ENCODE measurements at places on chromosomes 7 and 10. TPM values are rescaled to one million over a fixed set of nuclear protein-coding genes. Genes with fewer than 3 reads are reported as not detected.

DNA sequence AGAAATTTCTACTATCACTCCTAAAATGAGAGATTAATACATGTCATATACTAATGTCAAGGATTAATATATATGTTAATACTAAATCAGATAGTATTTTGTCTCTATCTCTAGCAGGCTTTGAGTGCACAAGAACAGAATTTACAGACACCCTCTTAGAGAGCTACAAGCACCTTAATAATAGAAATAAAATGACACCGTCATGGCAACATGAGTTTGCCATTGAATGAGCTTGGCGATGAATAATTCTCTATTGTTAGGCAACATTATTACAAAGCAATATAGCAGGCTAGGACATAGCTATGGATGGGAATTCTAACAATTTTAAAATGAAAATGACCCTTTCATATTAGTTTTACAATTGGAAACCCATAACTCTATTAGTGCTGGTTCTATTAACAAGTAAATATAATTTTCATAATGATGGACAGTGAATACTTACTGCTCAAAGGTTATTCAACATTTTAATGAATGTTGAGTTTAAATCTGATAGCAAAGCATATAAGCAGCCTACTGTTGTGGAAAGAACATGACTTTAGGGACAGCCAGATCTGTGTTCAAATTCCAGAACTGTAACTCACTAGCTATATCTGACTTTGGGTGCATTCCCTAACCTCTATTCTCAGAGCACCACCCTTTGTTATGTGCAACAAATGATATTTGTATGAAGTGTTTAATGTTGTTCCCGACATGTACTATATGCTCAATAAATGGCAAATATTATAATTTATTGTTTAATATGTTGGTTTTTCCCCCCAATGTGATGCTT lies 184.5 kb upstream of the DKK1 start:
- no peaks in the 10 kb centered on the region for H3K4me1 ChIP-seq
- H3K36me3 ChIP-seq: no peaks in the 10 kb centered on the region
- ATAC-seq: no peak
- no peak overlapping the region for H3K27ac ChIP-seq

Gene SPDYE1
- total RNA-seq: not detected

Gene GRM3
- not detected for total RNA-seq

GRCh38 chr7:142569851-142570250 lies 179.4 kb upstream of the PRSS1 start:
- H3K4me1 ChIP-seq: no peaks in the 10 kb centered on the region
- H3K27me3 ChIP-seq: peaks cover 12% of the 10 kb centered on the region
- no peak overlapping the region for H3K4me3 ChIP-seq
- ATAC-seq: no peak
- no peaks in the 10 kb centered on the region for H3K36me3 ChIP-seq

Gene ARMS2
- total RNA-seq: not detected

Gene PVRIG
- 0.27 TPM for total RNA-seq

DNA sequence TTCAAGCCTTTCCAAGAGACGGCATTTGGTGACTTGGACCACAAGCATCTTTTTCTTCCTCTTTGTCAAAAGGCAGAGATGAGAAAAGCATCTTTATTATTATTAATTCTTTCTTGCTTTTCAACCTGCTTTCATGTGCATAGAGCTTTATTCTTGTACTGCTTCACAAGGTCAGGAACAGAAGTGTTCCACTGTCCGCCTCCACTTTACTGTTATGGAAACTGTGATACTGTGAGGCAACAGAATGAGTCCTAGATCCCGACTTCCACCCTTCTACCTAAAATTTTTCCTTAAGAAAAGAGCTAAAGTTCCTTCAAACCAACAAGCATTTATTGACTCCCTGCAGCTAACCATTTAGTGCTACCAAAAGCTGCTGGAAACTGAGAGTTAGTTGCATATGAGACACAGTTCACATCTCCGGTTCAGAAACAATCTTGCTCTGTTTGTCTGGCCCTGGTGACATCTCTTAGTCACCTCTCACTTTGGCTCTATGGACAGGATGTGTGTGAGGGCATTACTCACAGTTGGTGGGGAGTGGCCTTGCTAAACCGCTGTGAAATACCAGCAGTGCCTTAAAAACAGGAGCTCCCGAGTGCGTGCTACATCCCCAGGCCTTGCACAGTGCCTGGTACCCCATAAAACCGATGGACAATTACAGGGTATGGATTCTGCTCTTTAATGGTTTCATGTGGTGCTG lies 77.1 kb upstream of the TRIL start:
- no peaks in the 10 kb centered on the region for H3K36me3 ChIP-seq
- peak; percentile 51 for ATAC-seq
- H3K27me3 ChIP-seq: no peaks in the 10 kb centered on the region

Gene CTAGE8
- not detected for total RNA-seq

GRCh38 chr7:139771001-139771956 lies 6.5 kb downstream of the HIPK2 start:
- no peaks in the 10 kb centered on the region for H3K27me3 ChIP-seq
- ATAC-seq: no peak
- H3K4me3 ChIP-seq: no peak overlapping the region
- no peak overlapping the region for H3K27ac ChIP-seq
- H3K36me3 ChIP-seq: no peaks in the 10 kb centered on the region

Gene TEX36
- not detected for total RNA-seq

Gene CHCHD2
- total RNA-seq: 414 TPM

GRCh38 chr10:73855413-73855812 lies 18.9 kb downstream of the CAMK2G start:
- H3K36me3 ChIP-seq: peaks cover 53% of the 10 kb centered on the region
- H3K4me3 ChIP-seq: no peak overlapping the region
- peak overlapping the region; percentile 92 for H3K27ac ChIP-seq
- peaks cover 6% of the 10 kb centered on the region for H3K4me1 ChIP-seq
- ATAC-seq: no peak

Gene SDK1
- total RNA-seq: 13.6 TPM

- no peak for ATAC-seq
- H3K4me1 ChIP-seq: no peaks in the 10 kb centered on the region
- H3K27ac ChIP-seq: no peak overlapping the region
- H3K36me3 ChIP-seq: no peaks in the 10 kb centered on the region
- H3K27me3 ChIP-seq: peaks cover 5% of the 10 kb centered on the region
Observed at GRCh38 chr7:26944501-26945358, 80.3 kb upstream of the SKAP2 start.

- H3K36me3 ChIP-seq: no peaks in the 10 kb centered on the region
- H3K4me3 ChIP-seq: no peak overlapping the region
- H3K27me3 ChIP-seq: no peaks in the 10 kb centered on the region
- no peak for ATAC-seq
- no peak overlapping the region for H3K27ac ChIP-seq
- H3K4me1 ChIP-seq: no peaks in the 10 kb centered on the region
Observed at GRCh38 chr10:25786899-25787298, 147.1 kb upstream of the MYO3A start.

GRCh38 chr10:102407425-102408130 lies 11.0 kb downstream of the PSD start:
- H3K27ac ChIP-seq: peak overlapping the region; percentile 96
- H3K27me3 ChIP-seq: peaks cover 59% of the 10 kb centered on the region
- no peak overlapping the region for H3K4me3 ChIP-seq
- no peaks in the 10 kb centered on the region for H3K36me3 ChIP-seq

Gene PON1
- total RNA-seq: not detected

DNA sequence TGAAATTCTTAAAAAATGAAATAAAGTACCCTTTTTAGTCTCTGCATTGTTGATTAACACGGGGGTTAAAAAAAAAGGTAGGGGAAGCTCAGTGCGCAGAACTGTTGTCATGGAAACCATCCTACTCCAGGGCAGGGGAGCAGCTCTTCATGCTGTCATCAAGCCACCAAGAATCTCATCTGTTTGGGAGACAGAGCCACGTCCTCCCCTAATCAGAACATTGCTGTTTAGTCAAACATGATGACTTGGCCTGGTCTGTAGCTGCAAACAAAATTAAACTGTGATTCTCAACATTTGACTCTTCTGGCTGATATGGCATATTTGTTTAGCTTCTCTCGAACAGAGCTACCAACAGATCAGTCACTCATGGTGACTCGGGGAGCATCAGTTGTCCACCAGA lies 254.4 kb upstream of the KLF14 start:
- no peak for ATAC-seq
- no peak overlapping the region for H3K4me3 ChIP-seq
- peaks cover 10% of the 10 kb centered on the region for H3K36me3 ChIP-seq
- H3K27me3 ChIP-seq: no peaks in the 10 kb centered on the region
- peaks cover 100% of the 10 kb centered on the region for H3K4me1 ChIP-seq

Gene SPRN
- total RNA-seq: 0.35 TPM

DNA sequence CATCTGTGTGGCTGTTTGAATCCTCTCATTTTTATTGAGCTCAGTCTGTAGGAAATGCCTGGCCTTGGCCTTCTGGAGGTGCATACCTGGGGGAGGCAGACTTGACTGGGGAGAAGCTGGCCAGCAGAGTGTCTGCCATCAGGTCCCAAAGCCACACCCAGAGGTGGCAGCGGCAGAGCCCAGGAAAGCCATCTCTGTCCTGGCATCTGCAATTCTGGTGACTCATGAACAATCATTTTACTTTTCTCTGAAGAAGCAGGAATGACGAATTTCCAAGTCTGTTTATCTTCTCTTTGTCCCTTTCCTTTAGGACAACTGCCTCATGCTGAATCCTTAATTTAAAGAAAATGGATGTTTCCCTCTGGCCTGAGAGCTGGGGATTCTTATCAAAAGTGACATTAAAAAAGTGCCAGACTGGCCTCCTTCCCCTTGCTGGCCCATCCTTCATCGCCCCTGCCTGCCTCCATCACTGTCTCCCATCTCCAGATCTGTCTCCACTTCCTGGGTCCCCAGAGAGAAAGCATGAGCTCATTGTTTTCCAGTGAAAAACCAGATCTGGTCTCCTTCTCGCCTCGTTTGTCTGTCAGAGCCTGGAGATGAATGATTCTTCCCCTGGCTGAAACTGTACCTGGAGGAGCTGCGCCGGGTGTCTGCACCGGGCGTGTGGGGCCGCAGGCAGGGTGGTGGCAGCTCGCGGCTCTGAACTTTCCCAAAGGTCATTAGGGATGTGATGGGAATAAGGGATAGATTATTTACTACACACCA lies 124.5 kb downstream of the TMEM178B start:
- H3K36me3 ChIP-seq: no peaks in the 10 kb centered on the region
- ATAC-seq: no peak
- peaks cover 16% of the 10 kb centered on the region for H3K27me3 ChIP-seq
- H3K4me3 ChIP-seq: no peak overlapping the region

Gene PRR15
- 0.35 TPM for total RNA-seq

Gene FLNC
- 1,162 TPM for total RNA-seq

GRCh38 chr7:34672430-34672829 lies 14.4 kb downstream of the NPSR1 start:
- no peaks in the 10 kb centered on the region for H3K36me3 ChIP-seq
- no peak overlapping the region for H3K27ac ChIP-seq
- no peak overlapping the region for H3K4me3 ChIP-seq

- H3K27me3 ChIP-seq: no peaks in the 10 kb centered on the region
- peak; percentile 25 for ATAC-seq
- no peaks in the 10 kb centered on the region for H3K4me1 ChIP-seq
- no peak overlapping the region for H3K4me3 ChIP-seq
Observed at GRCh38 chr7:18102576-18102975, 74.9 kb upstream of the PRPS1L1 start.

DNA sequence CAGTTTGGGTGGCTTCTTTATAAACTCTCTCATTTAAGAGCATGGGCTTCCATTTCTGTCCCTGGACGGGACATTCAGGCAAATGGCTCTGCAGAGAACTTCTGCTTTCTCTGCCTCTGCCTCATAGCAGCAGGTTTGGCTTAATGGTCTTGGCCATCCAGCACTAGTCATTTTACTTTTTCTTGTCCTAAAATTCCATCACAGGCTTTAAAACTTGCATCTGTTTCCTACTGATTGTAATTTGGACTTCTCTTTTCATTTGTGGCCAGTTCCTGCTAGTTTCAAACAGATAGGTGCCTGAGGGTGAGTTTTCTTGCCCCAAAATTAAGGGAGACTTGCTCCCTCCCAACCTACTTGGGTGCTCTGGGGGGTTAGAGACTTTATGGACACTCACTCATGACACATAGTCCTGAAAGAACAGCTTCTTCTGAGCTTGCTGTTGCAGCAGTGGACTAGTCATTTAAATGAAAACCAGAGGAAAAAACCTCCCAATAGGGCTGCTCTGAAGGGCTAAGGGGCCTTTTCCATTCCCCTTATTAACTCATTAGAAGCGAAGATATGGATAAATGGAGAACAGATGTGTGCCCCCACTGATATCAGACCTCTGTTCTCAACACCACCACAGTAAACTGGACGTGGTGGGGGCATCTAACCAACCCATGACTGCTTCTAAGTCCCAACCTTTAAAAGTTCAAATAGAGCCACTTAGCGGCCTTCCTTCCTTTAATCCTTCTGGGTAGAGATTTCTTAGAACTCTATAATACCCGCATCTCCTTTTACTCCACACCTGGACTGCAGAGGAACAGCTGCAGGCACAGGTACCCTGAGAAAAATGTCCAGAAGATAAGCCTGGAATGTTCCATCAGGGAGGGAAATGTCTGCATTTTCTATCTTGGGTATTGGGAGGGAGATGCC lies 38.8 kb downstream of the SVOPL start:
- H3K36me3 ChIP-seq: no peaks in the 10 kb centered on the region
- no peak for ATAC-seq
- H3K27me3 ChIP-seq: peaks cover 59% of the 10 kb centered on the region

DNA sequence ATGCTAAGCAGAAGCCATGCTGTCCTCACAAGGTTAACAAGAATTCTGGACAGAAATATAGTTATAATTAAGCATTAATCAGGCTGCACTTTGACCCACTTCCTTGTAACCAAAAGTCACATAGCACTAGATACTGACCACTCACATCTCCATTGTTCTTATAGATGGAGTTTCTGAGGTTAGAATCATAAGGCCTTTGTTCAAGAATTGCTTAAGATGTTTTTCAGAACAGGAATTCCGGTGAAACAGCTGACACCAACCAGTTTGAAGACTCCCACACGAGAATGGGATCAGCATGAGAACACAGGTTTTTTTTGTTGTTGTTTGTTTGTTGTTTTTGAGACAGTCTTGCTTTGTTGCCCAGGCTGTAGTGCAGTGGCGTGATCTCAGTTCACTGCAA lies 488.3 kb upstream of the NRP1 start:
- H3K36me3 ChIP-seq: no peaks in the 10 kb centered on the region
- no peaks in the 10 kb centered on the region for H3K27me3 ChIP-seq
- ATAC-seq: no peak

DNA sequence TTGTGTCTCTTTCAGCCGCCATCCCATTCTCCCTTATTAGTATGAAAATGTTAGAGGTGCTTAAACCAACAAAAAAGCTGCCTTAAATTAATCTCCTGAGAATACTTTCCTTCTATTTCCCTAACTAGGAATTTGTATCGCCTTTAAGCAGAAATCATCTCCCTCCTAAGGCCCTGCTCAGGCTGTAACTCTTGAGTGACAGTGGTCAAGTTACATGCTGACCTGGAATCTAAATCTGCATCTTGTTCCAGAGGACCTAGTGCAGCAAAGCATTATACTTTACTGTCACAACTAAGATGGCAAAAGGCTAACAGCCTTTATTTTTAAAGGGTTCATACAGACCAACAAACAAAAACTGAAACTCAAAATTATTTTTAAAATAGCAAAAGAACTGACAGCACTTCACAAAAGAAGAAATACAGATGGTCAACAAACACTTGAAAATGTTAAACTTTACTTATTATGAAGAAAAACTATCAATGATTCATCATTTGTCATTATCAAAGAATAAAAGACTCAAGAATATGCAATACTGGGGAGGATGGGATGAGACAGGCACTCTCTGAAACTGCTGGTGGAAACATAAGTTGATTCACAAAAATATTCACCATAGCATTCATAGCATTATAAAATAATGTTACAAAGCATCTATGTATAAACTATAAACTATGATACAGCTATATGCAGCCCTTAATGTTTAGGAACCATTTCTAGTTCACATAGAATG lies 11.0 kb downstream of the CYREN start:
- peak overlapping the region; percentile 33 for H3K27ac ChIP-seq
- H3K4me1 ChIP-seq: peaks cover 60% of the 10 kb centered on the region
- no peaks in the 10 kb centered on the region for H3K36me3 ChIP-seq
- no peak for ATAC-seq

Data from gastroesophageal sphincter (tissue), 4 donors.